ENCODE measurements at places on chromosomes 5 and 9.
A peak's percentile ranks its signal among the peaks of the same experiment; 100 is the strongest.

- DNase-seq: peak; percentile 59
These were observed 127.8 kb downstream of the KCNIP1 start for GRCh38 chr5:170631466-170632195.

DNA sequence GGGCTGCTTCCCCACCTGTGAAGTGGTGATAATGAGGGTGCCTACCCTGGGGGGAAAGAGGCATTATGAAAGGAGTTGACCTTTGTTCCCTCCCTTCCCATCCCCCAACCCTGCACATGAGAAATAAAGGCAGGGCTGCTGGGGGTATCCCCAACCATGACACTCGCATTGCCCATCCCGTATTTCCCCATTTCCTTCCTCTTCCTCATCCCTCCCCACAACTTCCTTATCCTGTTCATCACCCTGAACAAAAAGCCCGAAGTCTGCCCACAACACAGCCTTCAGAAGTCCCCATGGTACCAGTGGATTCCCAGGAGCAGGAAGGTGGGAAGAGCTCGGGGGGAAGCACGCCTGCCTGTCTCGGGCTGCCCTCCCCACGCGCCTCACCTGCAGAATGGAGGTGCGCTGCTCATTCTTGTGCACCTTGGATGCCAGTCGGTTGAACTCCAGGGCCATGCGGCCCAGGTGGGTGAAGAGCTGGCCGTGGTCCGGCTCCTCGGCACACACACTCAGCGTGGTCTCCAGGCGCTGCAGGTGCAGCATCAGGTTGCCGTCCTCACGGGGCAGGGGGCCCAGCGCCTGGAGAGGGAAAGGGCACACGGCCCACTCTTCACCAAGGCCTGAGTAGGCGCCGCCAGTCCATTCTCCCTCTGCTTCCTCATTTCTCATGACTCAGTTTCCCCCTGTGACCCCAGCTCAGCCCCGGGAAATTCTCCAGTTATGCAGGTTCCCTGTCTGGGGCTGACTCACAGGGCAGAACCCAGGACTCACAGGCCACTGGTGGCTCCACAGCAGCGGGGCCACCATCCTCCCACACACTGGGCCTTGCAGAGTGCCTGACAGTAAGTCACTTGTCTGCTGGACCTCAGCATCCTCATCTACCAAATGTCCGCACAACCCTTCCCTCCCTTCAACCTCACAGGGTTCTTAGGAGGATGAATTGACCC is 24.2 kb downstream of the TNIP1 start:
- no peak for DNase-seq

- peak; percentile 88 for DNase-seq
These were observed 407.4 kb upstream of the TNC start for GRCh38 chr9:115525111-115526058.

- DNase-seq: no peak
These were observed 20.3 kb upstream of the PCSK1 start for GRCh38 chr5:96453394-96453793.

DNA sequence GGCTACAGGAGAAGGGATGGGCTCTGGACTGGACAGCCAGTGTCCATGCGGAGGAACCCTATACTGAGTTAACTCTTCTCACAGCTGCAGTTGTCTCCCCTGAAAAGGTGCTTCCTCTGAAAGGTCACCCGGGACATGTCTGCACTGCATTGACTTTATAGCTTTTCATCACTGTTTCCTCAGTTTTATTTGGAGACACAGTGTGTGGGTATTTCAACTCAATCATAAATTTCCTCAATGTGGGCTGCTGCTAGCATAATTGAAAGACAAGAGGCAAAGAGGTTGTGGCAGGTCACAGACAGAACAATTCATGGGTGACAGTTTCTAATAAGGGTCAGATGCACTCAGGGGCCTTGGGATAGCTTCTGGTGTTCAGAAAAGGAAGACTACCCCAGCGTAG is 336.8 kb downstream of the KDM4C start:
- peak; percentile 13 for DNase-seq

DNA sequence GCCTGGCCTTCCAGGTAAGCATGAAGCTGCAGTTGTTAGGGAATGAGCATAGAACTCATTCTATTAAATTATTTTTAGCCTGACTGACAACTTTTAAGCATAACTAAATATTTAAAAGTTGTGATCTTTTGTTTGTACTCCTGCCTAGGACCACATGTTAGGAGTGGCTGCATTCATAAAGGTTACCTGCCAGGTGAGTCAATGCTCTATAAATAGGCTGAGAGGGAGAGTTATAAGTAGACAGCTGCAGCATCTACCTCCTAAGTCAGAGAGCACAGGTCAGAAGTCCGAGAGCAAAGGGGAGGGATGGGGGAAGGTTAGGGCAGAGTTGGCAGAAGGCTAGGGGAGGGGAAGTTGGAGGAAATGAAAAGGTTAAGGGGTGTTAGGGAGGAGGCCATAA is 292.4 kb upstream of the TLE4 start:
- no peak for DNase-seq

GRCh38 chr5:136729901-136730355 is 364.6 kb upstream of the TRPC7 start:
- no peak for DNase-seq

GRCh38 chr5:124935065-124935464 is 188.6 kb upstream of the ZNF608 start:
- DNase-seq: no peak

Data from lung (tissue), 17 donors.